HCT116 (cell line): ENCODE measurements at places on chromosomes 6 and 20. TPM values are rescaled to one million over a fixed set of nuclear protein-coding genes. Genes with fewer than 3 reads are reported as not detected.

DNA sequence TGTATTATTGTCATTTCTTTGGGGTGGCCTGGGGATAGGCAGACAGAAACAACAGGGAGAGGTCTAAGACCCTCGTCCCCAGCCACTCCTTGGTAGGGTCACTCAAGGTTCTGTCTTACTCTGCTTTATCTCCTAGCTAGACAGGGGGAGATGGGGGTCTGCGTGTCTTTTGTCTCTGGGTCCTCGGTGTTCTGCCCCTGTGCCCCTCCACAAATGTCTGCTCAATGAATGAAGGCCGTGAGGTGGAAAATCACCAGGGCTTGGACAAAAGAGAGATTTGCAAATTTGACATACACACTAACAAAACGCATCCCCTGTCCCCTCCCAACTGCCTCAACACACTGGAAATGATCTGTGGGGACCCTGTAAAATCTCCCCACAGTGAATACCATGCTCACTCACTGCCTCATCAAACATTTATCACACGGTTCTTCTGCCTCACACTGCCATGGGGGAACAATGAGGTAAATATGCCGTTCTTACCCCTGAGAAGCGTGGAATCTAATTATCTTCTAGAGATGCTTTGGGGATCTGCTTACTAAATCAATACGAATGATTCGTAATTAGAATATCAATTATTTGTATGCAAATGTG lies 13.2 kb upstream of the VAPB start:
- no peak overlapping the region for H3K4me3 ChIP-seq
- no peak overlapping the region for H3K27ac ChIP-seq
- H3K4me1 ChIP-seq = no peaks in the 10 kb centered on the region
- no peak for DNase-seq
- no peaks in the 10 kb centered on the region for H3K36me3 ChIP-seq

DNA sequence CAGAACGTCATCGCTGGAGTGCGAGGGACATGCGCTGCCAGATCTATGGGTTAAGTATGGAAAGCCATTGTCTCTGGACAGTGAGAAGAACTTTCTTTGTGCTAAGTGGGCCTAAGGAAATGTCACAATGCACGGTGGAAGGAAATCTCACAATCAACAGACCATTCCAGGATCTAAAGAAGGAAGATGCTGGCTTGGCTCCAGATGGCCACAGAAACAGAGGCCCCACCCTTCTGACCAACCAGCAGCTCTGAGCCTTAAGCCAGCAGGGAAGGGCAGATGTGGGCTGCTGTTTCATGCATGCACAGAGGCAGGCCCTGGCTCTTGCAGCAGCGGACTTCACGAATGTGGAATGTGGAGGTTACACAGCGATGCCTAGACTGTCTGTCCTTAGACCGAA lies 156.3 kb downstream of the SOBP start:
- H3K27ac ChIP-seq = no peak overlapping the region
- no peak for DNase-seq
- H3K4me3 ChIP-seq = no peak overlapping the region
- H3K27me3 ChIP-seq = no peaks in the 10 kb centered on the region
- no peaks in the 10 kb centered on the region for H3K36me3 ChIP-seq
- H3K4me1 ChIP-seq = no peaks in the 10 kb centered on the region

DNA sequence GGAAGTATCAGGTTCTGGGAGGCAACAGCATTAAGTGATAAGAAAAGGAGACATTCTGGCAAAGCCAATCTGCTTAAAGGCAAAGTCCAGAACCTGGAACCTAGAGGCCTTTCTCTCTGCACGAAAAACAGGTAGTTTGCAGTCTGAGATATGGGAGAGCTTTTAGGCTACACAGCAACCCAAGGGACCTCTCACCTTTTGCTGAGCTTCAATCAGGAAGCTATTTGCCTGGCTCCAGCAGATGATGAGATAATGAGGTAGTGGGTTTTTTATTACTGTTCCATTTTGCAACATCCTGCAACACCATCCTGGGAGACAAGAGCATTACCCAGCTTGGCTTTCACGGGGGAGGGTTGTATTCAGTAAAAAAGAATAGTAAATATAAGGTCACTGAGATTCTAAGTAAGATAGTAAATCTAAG lies 143.1 kb downstream of the ADGRG6 start:
- no peaks in the 10 kb centered on the region for H3K4me1 ChIP-seq
- no peak overlapping the region for H3K4me3 ChIP-seq
- no peaks in the 10 kb centered on the region for H3K27me3 ChIP-seq
- H3K36me3 ChIP-seq = peaks cover 9% of the 10 kb centered on the region; the same call in 1 of the 2 replicates
- H3K27ac ChIP-seq = no peak overlapping the region

RAMACL gene
- total RNA-seq = 0.15 TPM

DNA sequence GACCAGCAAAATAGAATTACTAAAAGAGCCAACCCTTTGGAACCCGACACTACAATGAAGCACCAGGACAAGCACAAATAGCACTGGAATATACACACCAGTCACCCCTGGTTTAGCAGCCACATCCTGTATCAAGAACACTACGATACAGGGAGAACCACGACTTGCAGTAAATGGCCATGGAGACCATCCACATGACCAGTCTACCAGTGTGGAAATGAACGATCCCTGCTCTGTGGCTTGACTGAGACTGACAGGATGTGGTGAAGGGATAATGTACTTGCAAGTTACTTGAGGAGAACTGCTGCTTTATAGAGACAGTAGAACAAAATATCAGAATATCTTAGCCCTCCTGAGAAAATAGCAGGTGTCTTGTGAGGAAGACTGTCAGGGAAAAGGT lies 169.6 kb downstream of the COL9A1 start:
- H3K4me3 ChIP-seq = no peak overlapping the region
- no peaks in the 10 kb centered on the region for H3K4me1 ChIP-seq
- peaks cover 27% of the 10 kb centered on the region for H3K27me3 ChIP-seq
- no peak for DNase-seq
- no peaks in the 10 kb centered on the region for H3K36me3 ChIP-seq

- no peak overlapping the region for H3K4me3 ChIP-seq
- no peak for DNase-seq
- no peaks in the 10 kb centered on the region for H3K27me3 ChIP-seq
Measured at GRCh38 chr20:1446536-1446935, 20.1 kb downstream of the NSFL1C start.

GRCh38 chr20:25064561-25065071 lies 6.7 kb upstream of the ACSS1 start:
- no peaks in the 10 kb centered on the region for H3K36me3 ChIP-seq
- no peak overlapping the region for H3K4me3 ChIP-seq
- H3K27me3 ChIP-seq = peaks cover 61% of the 10 kb centered on the region
- H3K27ac ChIP-seq = no peak overlapping the region

GNAS-AS1 gene
- not detected for total RNA-seq

GRCh38 chr6:110944681-110945151 lies 13.8 kb upstream of the GTF3C6 start:
- H3K27ac ChIP-seq = no peak overlapping the region
- peak; percentile 69 for DNase-seq
- no peaks in the 10 kb centered on the region for H3K36me3 ChIP-seq
- H3K4me3 ChIP-seq = no peak overlapping the region

- H3K4me3 ChIP-seq = no peak overlapping the region
- H3K27ac ChIP-seq = no peak overlapping the region
- no peaks in the 10 kb centered on the region for H3K27me3 ChIP-seq
- H3K36me3 ChIP-seq = no peaks in the 10 kb centered on the region
- peaks cover 14% of the 10 kb centered on the region; the same call in 1 of the 2 replicates for H3K4me1 ChIP-seq
- peak; percentile 36 for DNase-seq
Measured at GRCh38 chr6:28953039-28953584, 29.3 kb upstream of the TRIM27 start.

DNA sequence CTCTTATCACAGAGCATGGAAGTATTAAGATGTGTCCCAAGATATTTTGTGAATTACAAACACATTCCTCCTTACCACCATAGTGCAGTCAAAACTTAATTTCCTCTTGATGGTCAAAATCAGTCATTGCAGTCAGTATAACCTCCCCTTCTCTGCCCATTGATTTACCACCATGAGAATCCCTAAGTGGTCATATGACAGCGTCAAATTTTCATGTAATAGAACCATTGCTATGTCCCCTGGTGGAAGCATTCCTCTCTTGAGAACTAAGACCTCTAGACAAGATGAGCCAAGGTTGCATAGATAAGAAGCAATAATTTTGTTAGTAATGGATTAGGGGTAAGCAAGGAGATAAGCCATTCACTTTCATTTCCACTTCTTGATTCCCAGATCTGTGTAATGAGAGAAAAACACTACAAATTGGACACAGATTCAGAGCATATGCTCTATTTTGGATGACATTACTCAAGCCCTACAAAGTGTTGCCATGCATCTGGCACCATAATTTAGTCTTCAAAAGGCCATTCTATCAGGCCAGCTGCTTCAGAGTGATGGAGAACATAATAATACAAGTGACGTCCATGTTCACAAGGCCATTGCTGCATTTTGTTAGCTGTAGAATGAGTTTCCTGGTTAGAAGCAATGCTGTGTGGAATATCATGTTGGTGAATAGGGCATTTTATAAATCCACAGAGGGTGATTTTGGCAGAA lies 49.6 kb upstream of the PDE7B start:
- no peaks in the 10 kb centered on the region for H3K27me3 ChIP-seq
- H3K27ac ChIP-seq = no peak overlapping the region
- DNase-seq = no peak
- H3K36me3 ChIP-seq = no peaks in the 10 kb centered on the region
- H3K4me3 ChIP-seq = no peak overlapping the region

DNA sequence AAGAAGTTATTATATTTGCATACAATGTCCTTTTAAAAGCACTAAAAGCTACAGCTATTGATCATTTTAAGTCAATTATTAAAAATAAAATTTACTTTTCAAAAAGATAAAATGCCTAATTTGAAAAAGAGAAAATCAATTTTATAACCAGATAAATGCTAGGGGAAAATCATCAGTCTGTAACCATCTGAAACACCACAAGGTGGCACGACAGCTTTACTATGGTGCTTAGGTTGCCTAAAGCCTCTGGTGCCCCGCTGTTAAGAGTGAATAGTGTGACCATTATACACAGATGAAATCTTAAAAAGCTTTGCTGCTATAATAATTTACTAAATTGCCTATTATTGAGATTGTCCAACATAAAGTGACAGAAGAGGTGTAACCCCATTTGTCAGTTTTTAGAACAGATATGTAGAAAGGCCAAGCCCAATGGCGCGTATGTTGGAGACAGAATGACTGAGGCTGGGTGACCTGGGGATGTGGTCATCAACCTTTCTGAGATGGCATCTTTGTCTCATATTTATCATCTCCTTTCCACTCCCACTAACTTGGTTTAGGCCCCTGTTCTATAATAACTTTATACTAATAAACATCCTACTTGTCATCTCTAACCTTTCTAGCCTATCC lies 100.8 kb downstream of the MOXD1 start:
- H3K27ac ChIP-seq = no peak overlapping the region
- no peaks in the 10 kb centered on the region for H3K27me3 ChIP-seq
- no peaks in the 10 kb centered on the region for H3K36me3 ChIP-seq
- no peaks in the 10 kb centered on the region for H3K4me1 ChIP-seq
- peak; percentile 40 for DNase-seq

MUC22 gene
- total RNA-seq = not detected

MYLK2 gene
- 0.34 TPM for total RNA-seq

- no peak overlapping the region for H3K4me3 ChIP-seq
- no peak overlapping the region for H3K27ac ChIP-seq
- H3K36me3 ChIP-seq = no peaks in the 10 kb centered on the region
- no peaks in the 10 kb centered on the region for H3K27me3 ChIP-seq
- H3K4me1 ChIP-seq = no peaks in the 10 kb centered on the region
- DNase-seq = peak; percentile 31
Measured at GRCh38 chr20:14189794-14190402, 147.5 kb downstream of the FLRT3 start.

GRCh38 chr6:100538086-100538485 lies 73.4 kb upstream of the SIM1 start:
- no peak overlapping the region for H3K27ac ChIP-seq
- H3K4me1 ChIP-seq = no peaks in the 10 kb centered on the region
- DNase-seq = no peak
- H3K27me3 ChIP-seq = no peaks in the 10 kb centered on the region

DNA sequence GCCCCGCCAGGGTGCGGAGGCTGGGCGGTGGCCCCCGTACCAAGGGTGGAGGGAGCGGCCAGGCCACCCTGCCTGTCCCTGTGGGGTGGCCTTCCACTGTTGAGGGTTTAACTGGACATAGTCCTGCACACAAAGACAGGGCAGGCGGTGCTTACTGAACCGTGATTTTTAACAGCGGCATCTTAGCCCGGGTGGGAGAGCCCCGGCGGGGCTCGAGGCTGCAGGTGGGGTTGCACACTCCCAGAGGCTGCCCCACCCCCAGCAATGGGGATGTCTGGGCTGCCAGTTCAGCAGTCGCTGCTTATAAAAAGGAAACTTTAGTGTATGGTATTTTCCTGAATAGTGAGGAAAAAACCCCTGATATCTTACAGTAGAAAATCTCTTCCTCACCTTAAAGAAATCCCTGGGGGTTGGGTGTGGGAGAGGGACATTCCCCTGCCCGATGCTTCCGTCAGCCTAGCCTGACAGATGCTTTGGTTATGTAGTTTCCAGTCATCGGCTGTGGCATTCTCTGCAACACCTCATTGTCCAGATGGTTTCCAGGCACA lies 79.4 kb downstream of the IRF4 start:
- H3K4me1 ChIP-seq = peaks cover 3% of the 10 kb centered on the region; the same call in 1 of the 2 replicates
- no peak overlapping the region for H3K27ac ChIP-seq
- H3K36me3 ChIP-seq = no peaks in the 10 kb centered on the region
- no peak overlapping the region for H3K4me3 ChIP-seq

- no peak overlapping the region for H3K4me3 ChIP-seq
- H3K36me3 ChIP-seq = no peaks in the 10 kb centered on the region
- peaks cover 11% of the 10 kb centered on the region for H3K27me3 ChIP-seq
- no peak for DNase-seq
- no peak overlapping the region for H3K27ac ChIP-seq
Measured at GRCh38 chr6:14664621-14665315, 547.2 kb downstream of the CD83 start.

GRCh38 chr20:19510611-19511010 lies 247.4 kb upstream of the RIN2 start:
- no peaks in the 10 kb centered on the region for H3K4me1 ChIP-seq
- H3K27me3 ChIP-seq = no peaks in the 10 kb centered on the region
- H3K36me3 ChIP-seq = no peaks in the 10 kb centered on the region
- no peak overlapping the region for H3K4me3 ChIP-seq

DNA sequence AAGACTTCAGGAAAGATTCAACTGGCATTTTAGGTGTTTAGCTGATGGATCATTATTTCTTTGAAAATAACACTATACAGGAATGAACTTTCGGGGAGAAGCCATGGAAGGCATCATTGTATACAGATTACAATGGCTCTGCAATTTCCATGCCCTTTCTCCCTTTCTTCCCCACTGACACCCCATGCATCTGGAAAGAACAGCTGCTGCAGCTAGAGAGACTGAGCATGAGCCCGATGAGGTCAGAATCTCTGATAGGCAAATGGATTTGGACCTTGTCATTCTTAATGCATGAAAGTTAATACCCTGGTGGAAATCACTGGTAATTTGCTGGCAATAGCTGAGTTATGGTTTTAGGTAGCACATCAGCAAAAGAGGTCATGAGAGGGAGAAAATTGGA lies 54.8 kb downstream of the BTBD3 start:
- H3K36me3 ChIP-seq = no peaks in the 10 kb centered on the region
- no peak for DNase-seq
- no peak overlapping the region for H3K4me3 ChIP-seq

DNA sequence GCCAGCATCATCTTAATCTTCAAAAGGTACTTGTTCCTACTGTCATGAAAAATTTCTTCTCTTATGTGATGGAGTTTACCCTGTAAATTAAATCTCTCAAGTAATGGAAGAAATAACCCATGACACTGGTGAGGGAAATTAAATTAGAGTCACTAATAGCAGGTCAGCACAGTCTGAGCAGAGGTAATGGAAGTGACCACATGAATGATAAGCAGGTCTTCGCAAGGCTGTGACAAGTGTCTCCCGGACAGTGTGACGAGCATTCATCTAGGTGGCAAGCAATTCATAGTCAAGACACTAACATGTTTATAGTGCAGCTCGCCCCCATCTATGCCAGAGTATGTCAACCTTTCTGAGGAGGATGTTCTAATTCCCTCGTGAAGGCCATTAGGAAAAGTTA lies 249.2 kb downstream of the FRK start:
- DNase-seq = no peak
- no peaks in the 10 kb centered on the region for H3K36me3 ChIP-seq
- H3K4me1 ChIP-seq = no peaks in the 10 kb centered on the region
